Left forelimb (tissue), 1 donor: ENCODE measurements at places on chromosomes 4 and X.

DNA sequence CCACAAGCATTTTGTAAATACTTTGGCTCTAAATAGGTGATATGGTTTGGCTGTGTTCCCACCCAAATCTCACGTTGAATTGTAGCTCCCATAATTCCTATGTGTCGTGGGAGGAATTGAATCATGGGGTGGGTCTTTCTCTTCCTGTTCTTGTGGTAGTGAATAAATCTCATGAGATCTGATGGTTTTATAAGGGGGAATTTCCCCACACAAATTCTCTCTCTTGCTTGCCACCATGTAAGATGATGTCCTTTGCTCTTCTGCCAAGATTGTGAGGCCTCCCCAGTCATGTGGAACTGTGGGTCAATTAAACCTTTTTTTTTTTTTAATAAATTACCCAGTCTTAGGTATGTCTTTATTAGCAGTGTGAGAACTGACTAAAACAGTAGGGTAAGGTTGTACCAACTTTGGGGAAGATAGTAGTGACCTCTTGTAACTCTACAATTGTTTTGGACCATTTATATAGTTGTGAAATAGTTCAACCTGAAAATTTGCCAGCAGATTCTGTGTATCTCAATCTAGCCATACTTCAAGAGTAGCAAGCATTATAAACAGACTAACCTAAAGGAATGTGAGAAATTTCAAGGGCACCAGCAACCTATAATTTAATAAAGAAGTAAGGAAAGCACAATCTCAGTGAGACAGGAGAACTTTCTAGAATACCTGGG, 727.8 kb downstream of the GRID2 start:
- no peak for DNase-seq

GRCh38 chr4:32744211-32744610, 2024.0 kb downstream of the PCDH7 start:
- DNase-seq, result no peak

DNA sequence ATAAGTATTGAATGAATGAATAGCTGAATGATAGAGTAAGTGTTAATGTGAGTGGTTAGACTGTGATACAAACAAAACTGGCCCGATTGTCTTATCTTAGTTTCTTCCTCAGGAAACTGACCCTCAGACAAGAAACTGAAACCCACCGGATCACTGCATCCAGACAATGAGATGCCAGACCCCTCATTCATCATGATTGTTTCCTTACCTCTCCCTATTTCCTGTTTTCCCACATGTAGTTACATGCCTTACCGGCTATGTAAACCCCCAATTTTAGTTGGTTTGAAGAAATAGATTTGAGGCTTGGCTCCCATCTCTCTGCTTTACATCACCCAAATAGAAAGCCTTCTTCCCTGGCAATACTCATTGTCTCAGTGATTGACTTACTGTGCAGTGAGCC, 218.9 kb upstream of the PPP1R2C start:
- no peak for DNase-seq

- DNase-seq, result no peak
These were observed 5.6 kb downstream of the TMEM255A start for GRCh38 chrX:120305531-120306141.
